ENCODE measurements at places on chromosomes 5 and 9. TPM values are rescaled to one million over a fixed set of nuclear protein-coding genes. Genes with fewer than 3 reads are reported as not detected.

DNA sequence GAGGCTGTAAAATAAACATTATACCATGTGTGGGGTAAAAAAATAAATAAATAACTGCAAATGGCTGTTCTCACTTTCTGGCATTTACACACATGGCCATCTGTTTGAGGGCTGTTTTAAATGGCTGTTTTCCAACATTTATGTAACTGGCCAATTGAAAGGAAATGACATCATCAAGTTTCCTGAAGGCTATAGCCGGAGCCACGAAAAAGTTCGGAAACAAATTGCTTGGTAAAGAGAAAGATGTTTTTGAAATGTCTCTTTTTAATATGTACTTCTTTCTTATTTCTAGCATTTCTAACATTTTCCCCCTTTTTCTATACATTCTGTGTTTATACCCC, 95.4 kb upstream of the DAB2 start:
- no peak for DNase-seq

- no peak for DNase-seq
Measured at GRCh38 chr5:135997673-135998335, 31.0 kb upstream of the TGFBI start.

DNA sequence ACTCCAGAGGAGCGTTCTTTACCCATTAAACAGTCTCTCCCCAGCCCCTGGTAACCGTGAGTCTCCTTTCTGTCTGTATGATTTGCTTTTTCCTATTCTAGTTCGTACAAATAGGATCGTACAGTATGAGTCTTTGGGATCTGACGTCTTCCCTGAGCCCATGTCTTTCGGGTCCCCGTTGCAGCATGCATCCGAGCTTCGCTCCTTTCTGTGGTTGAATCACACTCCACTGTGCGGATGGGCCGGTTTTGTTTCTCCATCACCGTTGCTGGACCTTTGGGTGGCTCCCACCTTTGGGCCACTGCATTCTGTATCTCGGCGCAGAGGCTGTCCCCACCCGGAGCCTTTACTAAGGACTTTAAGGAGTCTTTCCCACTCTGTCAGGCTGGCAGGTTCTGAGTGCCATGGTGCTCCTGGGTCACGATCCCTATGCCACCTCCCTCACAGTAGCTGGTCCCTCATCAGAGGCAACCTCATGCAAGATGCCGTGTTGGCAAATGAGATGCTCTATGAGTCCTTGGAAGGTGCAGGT, 145.7 kb upstream of the COL5A1 start:
- DNase-seq, result no peak

FUT7 gene
- not detected for total RNA-seq

- DNase-seq, result no peak
Measured at GRCh38 chr5:203246-203930, 12.1 kb downstream of the LRRC14B start.

DNA sequence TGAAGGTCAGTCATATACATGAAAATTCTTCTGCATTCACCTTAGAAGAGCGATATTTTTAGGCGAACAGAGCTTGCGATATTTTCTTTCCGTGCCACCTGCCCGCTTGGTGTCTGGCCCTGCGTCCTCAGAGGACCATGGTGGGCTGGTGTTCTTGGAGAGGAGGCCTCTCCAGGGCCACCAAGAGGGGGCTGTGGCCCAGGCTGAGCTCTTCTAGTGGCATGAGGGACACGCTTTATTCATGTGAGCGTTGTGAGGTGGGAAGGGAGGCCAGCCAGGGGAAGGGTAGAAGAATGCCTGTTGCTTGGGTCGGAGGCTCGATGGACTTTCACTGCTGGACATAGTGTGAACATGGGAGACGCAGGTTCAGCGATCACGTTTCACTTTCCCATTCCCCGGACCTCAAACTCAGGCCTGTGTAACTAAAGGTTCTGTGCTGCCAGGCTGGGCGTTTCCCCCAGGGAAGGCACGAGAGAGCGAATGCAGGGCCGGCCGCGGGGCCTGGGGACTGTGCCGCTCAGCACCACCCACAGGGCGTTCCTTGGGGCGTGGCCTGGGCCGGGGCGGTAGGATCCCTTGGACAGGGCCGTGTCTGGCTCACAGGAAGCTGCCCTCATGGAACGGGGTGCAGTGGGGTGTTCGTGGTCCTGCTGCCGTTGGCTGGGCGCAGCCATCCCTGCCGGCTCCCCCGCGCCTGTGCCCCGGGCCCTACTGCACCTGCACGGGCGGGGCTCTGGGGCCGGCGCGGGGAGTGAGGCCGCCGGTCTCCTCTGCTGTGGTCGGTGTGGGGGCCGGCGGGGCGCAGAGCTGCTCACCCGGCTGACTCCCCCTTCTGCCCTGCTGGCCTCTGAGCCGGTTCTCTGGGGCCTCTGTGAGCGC, 40.7 kb upstream of the CLPTM1L start:
- peak; percentile 92 for DNase-seq

STPG3 gene
- not detected for total RNA-seq
